Glomerular endothelial cell (primary cell): ENCODE measurements at places on chromosomes 6 and 20. TPM values are rescaled to one million over a fixed set of nuclear protein-coding genes. Genes with fewer than 3 reads are reported as not detected.
A peak's percentile ranks its signal among the peaks of the same experiment; 100 is the strongest.

- no peak for DNase-seq
Measured at GRCh38 chr20:31687777-31688176, 34.9 kb downstream of the BCL2L1 start.

CST4 gene
- not detected in 2 replicates for total RNA-seq

DNA sequence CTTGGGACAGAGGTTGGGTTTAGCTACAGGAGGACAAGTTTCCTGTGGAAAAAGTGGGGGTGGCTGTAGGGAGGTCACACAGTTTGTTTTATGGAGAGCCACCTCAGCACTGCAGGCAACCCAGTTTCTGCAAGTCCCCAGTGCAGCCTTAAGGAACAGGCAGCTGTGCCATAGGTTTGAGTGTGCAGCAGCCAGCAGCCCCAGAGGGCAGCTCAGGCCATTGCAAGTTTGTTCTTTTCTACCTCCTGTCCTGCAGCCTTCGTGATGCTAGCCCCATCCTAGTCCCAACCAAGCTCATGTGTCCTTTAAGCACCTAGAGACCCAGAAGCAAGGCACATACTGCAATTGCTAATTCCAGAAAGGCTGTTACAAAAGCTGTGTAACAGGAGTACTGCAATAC is 58.8 kb downstream of the ZBTB9 start:
- no peak for DNase-seq

GRCh38 chr6:119078376-119079282 is at the start of gene FAM184A:
FAM184A (minus strand) TSS chr6:119078664; CDS start chr6:119078299, 365 bp downstream.
- DNase-seq: no peak

DNA sequence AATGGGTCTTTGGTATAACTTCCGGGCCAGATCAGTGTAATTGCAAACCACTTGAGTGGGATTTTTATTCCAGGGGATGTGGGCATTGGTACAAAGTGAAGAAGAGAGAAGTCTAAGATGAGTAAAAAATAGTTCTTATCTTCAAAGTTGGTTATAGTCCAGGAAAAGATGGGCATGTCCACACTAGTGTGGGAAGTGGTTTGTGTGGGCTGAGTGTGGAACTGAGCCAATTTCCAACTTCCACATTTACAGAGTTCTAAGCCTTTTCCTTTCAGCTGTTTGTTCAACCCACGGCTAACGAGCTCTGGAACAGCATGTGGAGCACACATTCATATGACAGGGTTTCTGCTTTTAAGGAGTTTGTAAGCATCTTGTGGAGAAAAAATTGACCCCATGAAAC is 72.3 kb upstream of the IFNGR1 start:
- DNase-seq: no peak

DNA sequence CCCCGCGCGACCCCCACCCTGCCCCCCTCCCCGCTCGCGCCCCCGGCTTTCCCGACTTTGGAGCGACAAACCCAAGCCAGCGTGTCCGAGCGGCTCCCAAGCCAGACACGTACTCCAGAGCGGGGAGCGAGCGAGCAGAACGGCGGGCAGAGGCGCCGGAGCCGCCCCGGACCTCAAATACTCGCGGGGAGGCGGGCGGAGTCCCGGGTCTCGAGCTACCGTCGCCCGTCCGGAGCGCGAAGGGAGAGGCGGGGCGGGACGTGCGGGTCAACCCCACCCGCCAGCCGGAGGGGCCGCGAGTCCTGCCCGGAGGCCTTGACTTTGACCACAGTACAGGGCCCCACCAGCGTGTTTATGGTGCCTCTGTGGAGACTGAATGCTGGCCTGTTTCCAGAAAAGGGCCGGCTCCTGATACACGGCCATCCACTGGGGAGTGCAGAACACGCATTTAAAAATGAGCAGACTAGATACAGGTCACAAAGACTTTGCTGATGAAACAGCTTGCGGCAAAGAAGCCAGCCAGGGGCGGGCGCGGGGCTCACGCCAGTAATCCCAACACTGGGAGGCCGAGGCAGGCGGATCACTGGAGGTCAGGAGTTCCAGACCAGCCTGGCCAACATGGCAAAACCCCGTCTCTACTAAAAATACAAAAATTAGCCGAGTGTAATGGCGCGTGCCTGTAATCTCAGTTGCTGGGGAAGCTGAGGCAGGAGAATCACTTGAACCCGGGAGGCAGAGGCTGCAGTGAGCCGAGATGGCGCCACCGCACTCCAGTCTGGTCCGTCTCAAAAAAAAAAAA is at the start of gene SERPINB6:
Gene SERPINB6 (minus strand): TSS at position 148 of the 799 bp plus-strand sequence. CDS start 12,235 bp downstream, outside the sequence.
- no peak for DNase-seq

DNA sequence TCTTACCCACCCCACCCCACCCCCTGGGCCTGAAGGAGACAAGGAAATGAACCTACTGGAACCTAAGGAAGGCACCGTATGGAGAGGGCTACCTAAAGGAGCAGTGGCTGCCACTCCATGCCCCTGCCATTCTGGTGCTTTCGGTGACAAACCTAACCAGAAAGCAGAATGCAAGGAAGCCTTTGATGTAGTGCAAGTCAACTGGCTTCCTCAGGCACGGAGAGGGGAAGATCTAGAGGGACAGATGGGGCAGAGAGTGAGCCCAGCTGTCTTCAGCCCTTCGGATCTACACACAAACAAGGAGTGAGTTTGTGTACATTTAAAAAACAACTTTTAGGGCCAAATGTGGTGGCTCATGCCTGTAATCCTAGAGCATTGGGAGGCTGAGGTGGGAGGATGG is 39.5 kb downstream of the PPP1R16B start:
- DNase-seq: no peak

DNA sequence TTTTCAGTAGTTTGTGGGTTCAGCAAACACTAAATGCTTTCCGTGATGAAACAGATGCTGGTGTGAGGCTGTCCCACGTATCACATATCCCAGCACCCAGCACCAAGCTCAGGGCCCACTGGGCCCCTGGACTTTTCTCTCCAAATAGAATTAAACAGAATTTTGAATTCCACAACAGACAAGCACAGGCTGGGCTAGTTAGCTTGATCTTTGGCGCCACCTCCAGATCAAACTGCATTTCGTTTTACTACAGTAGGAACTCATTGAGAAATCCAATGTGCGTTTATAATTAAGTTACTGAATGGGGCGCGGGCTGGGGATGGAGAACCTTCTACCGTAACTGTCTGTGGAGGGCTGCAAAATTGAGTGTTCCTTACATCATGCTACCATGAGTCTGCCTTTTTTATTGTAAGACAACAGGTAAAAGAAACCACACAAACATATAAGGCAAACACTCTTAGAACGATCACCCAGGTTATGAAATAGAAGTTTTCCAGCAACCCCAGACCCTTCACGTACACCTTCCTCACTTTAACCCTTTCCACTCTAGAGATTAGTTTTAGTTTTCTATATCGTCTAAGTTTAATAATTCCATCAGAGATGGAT is 107.8 kb downstream of the ZFP64 start:
- DNase-seq: peak; percentile 37

NRN1 gene
- 28.3 and 34.5 TPM in 2 replicates for total RNA-seq

- no peak for DNase-seq
Measured at GRCh38 chr20:48049641-48050040, 264.4 kb upstream of the SULF2 start.

GRCh38 chr6:133130863-133131262 is 110.3 kb upstream of the EYA4 start:
- no peak for DNase-seq

DNA sequence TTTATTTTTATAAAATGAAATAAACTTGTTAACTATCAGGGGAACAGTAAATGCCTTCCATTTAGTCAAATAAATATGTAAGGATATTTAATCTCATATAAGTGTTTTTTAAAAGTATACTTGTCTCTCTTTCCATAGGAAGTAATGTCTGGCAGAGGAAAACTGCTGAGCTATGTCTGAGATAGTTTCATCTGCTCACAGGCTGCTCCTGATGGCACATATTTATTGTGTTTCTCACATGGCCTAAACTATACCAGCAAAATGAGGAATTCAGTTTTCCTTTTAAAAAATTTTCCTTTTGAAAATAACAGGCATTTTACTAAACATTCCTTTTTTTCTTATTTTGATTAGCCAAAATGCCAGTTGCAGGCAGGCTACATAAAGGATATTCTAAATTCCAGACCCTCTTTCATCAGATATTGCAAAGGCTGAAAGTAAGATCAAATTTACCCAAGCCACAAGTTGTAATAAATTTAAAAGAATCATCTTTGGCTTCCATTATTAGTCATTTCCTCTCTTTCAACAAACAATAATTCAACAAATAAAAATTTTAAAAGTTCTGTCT is 60.1 kb upstream of the RNF146 start:
- no peak for DNase-seq

CNR1 gene
- total RNA-seq: 0.34 TPM in 1 of 2 replicates, not detected in the other

- DNase-seq: no peak
Measured at GRCh38 chr6:110781522-110782214, 33.6 kb downstream of the CDK19 start.
